ENCODE measurements at places on chromosomes 5 and 9. TPM values are rescaled to one million over a fixed set of nuclear protein-coding genes. Genes with fewer than 3 reads are reported as not detected.

The ALDOB gene
- polyA plus RNA-seq = not detected

The PHYHD1 gene
- polyA plus RNA-seq = not detected

The AGXT2 gene
- polyA plus RNA-seq = not detected

The PCDHA9 gene
- 0.16 TPM for polyA plus RNA-seq

The FOXD4L6 gene
- polyA plus RNA-seq = not detected
